ENCODE measurements at places on chromosomes 1 and 21. TPM values are rescaled to one million over a fixed set of nuclear protein-coding genes. Genes with fewer than 3 reads are reported as not detected.
A peak's percentile ranks its signal among the peaks of the same experiment; 100 is the strongest.

DNA sequence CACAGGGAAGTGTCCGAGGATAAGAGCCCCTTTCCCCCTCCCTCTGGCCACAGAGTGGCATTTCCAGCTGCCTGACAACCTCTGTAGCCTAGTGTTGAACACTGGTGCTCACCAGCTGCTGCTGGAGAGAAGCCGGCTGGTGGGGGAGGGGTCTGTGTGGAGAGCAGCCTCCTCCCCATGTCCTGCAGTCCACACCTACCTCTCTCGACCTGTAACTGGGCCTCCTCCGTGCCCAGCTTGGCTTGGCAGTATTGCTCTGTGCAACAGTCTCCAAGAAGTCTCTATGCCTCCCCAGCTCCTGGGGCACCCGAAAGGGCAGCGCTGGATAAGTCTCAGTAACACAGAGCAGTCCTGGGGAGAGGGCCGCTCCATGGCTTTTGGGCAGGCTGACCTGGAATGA is 17.0 kb downstream of the PAPPA2 start:
- no peak for DNase-seq

The RHCE gene
- polyA plus RNA-seq = 2.6 TPM

- no peak for DNase-seq
These were observed 471.8 kb downstream of the KCNT2 start for GRCh38 chr1:196136396-196136795.

GRCh38 chr1:110207831-110208230 is 2.3 kb upstream of the KCNC4 start:
- DNase-seq = peak; percentile 74

DNA sequence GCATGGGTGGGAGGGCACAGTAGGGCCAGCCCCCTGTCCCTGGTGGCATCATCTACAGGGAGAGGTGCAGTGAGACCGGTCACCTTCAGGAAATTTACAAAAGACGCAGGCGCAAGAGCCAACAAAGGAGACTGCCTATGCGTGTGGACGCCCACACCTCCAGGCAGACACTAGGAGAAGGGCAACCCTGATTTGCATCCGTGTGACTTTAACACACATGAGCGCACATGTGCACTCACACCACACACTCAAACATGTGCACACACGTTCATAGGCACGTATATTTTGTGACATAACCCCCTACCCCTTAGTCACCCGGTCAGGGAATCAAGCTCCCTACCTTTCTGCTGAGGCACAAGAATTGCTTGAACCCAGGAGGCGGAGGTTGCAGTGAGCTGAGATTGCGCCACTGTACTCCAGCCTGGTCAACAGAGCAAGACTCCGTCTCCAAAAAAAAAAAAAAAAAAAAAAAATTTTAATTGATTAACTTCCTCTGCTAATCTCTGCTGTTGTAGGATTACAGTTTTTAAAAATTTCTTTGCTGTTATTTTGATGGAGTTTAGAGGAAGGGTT is 84.7 kb upstream of the SLC25A33 start:
- DNase-seq = no peak

- DNase-seq = no peak
These were observed 41.2 kb downstream of the SKI start for GRCh38 chr1:2269193-2269921.

GRCh38 chr1:201468844-201469644 is at the start of gene PHLDA3:
Gene PHLDA3 (minus strand): TSS chr1:201469188. CDS start chr1:201468786, 402 bp downstream.
- DNase-seq = peak; percentile 87

DNA sequence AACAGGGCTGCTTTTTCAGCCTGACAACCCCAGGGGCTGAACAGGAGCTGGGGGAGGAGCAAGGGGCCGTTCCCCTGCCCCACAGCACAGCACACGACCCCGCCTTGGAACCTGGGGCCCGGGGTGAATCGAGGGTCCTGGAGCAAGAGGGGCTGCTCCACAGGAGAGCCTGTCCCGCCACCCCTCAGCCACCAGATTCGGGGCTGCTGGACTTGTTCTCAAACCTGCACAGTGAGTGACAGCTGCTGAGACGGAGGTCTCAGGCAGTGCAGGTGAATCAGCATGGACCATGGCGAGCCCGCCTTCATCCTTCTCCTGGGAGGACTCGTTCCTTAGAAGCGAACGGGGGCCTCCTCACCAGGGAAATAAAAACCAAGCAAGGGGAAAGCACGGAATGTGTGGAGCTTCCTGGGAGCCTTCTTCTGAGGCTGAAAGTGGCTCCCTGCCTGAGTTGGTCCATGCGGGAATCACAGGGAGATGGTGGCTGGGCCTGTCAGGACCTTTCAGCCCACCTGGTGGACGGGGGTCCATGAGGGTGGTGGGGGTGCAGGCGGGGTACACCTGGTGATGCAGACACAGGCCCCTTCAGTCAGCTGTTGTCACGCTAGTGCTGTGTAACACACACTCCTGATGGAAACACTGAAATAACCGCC is 125.4 kb downstream of the SIK1 start:
- DNase-seq = no peak

GRCh38 chr1:84996846-84997666 is at the start of gene MCOLN2:
Gene MCOLN2 (minus strand): TSS chr1:84997113. CDS start chr1:84996872, 241 bp downstream.
- no peak for DNase-seq

GRCh38 chr1:15883326-15883725 is 35.8 kb downstream of the SPEN start:
- no peak for DNase-seq

All from heart right ventricle (tissue), 16 donors.